Mesothelial cell of epicardium (in vitro differentiated cells): ENCODE measurements at places on chromosomes 12 and 14. TPM values are rescaled to one million over a fixed set of nuclear protein-coding genes. Genes with fewer than 3 reads are reported as not detected.

STYK1 gene
- 0.99 to 1.4 TPM (median 1.0 TPM) in 3 replicates for total RNA-seq

KRT2 gene
- total RNA-seq = not detected in 3 replicates

ACOT6 gene
- total RNA-seq = not detected in 3 replicates

- no peak overlapping the region for H3K27ac ChIP-seq
- no peaks in the 10 kb centered on the region for H3K27me3 ChIP-seq
- DNase-seq = no peak
- H3K36me3 ChIP-seq = no peaks in the 10 kb centered on the region
- H3K4me3 ChIP-seq = no peak overlapping the region
- no peaks in the 10 kb centered on the region for H3K4me1 ChIP-seq
Observed at GRCh38 chr14:45587142-45587541, 334.1 kb upstream of the MIS18BP1 start.

GRCh38 chr12:130709971-130710732, 5.9 kb downstream of the RIMBP2 start:
- no peak for DNase-seq
- H3K4me1 ChIP-seq = peaks cover 9% of the 10 kb centered on the region
- no peak overlapping the region for H3K4me3 ChIP-seq

- H3K4me1 ChIP-seq = no peaks in the 10 kb centered on the region
- no peaks in the 10 kb centered on the region for H3K36me3 ChIP-seq
- no peak overlapping the region for H3K27ac ChIP-seq
Observed at GRCh38 chr12:72024613-72025012, 86.0 kb downstream of the TPH2 start.

- H3K27ac ChIP-seq = no peak overlapping the region
- peaks cover 3% of the 10 kb centered on the region for H3K4me1 ChIP-seq
- no peak overlapping the region for H3K4me3 ChIP-seq
Observed at GRCh38 chr12:117792471-117792870, 176.3 kb downstream of the KSR2 start.

- H3K36me3 ChIP-seq = no peaks in the 10 kb centered on the region
- H3K4me1 ChIP-seq = peaks cover 9% of the 10 kb centered on the region
- no peaks in the 10 kb centered on the region for H3K27me3 ChIP-seq
- no peak overlapping the region for H3K27ac ChIP-seq
- no peak for DNase-seq
- no peak overlapping the region for H3K4me3 ChIP-seq
Observed at GRCh38 chr14:96459851-96460250, 42.3 kb upstream of the PAPOLA start.

DNA sequence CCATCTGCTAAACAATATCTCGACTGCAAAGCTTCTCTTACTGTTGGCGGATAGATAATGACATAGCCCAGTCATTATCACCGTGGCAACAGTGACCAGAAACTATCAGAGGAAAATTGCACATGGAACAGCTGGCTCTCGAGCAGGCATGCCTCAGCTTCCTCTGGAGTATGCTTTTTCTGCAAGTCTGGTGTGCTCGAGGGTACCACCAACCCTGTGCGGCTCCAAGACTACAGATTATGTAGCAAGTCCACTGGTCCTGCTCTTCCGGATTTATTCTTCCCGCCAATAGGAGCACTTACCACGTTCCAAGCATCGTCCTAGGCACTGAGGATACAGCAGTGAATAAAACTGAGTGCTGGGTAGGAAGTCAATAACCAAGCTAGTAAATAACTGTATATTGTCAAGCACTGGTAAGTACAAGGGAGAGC, 1.4 kb upstream of the GLRX5 start:
- H3K4me3 ChIP-seq = peak overlapping the region; percentile 82
- peaks cover 4% of the 10 kb centered on the region for H3K36me3 ChIP-seq
- no peak for DNase-seq
- peaks cover 59% of the 10 kb centered on the region for H3K4me1 ChIP-seq

GRCh38 chr14:21014761-21015190, 10.1 kb downstream of the NDRG2 start:
- DNase-seq = peak; percentile 91
- H3K27ac ChIP-seq = no peak overlapping the region
- no peak overlapping the region for H3K4me3 ChIP-seq
- no peaks in the 10 kb centered on the region for H3K27me3 ChIP-seq
